ENCODE measurements at places on chromosomes 12 and 14. TPM values are rescaled to one million over a fixed set of nuclear protein-coding genes. Genes with fewer than 3 reads are reported as not detected.

The FAM222A gene
- 0.37 TPM for total RNA-seq

The GAS2L3 gene
- total RNA-seq = 2.6 TPM

The MANSC4 gene
- not detected for total RNA-seq

The FITM1 gene
- total RNA-seq = 0.64 TPM

The MAPKAPK5 gene
- 54.3 TPM for total RNA-seq

The CAND1 gene
- total RNA-seq = 203 TPM

The PMCH gene
- total RNA-seq = not detected

The CCDC196 gene
- total RNA-seq = not detected

The PAX9 gene
- 0.27 TPM for total RNA-seq

The DERA gene
- total RNA-seq = 34.9 TPM

The SLC39A5 gene
- 0.56 TPM for total RNA-seq

The OR4K13 gene
- not detected for total RNA-seq

The EPYC gene
- not detected for total RNA-seq

The PROX2 gene
- total RNA-seq = 0.33 TPM

The RNFT2 gene
- 17.3 TPM for total RNA-seq

The TAS2R50 gene
- 1.6 TPM for total RNA-seq

The CD4 gene
- 1.6 TPM for total RNA-seq

The MYH6 gene
- not detected for total RNA-seq

The PZP gene
- not detected for total RNA-seq

The ETFBKMT gene
- total RNA-seq = 1.4 TPM

Measured in GM12878 (cell line).